ENCODE measurements at places on chromosomes 5 and 9.

DNA sequence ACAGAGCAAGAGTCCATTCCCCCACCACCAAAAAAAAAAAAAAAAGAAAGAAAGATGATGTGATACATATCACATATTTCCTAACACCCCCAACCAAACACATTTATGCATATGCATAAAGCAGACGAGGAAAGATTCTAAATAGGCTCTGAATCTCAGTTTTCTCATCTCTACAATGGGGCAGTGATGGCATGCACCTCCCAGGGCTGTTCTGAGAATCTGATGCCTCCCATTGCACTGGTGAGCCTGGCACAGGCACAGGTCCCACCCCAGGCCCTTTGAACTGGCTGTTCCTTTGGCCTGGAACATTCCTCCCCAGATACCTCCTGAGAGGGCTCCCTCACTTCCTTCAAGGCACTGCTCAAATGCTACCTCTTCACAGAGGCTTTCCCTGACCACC lies 116.5 kb downstream of the C9orf50 start:
- DNase-seq = no peak

- DNase-seq = no peak
These were observed 522.7 kb upstream of the TYRP1 start for GRCh38 chr9:12170456-12170855.

DNA sequence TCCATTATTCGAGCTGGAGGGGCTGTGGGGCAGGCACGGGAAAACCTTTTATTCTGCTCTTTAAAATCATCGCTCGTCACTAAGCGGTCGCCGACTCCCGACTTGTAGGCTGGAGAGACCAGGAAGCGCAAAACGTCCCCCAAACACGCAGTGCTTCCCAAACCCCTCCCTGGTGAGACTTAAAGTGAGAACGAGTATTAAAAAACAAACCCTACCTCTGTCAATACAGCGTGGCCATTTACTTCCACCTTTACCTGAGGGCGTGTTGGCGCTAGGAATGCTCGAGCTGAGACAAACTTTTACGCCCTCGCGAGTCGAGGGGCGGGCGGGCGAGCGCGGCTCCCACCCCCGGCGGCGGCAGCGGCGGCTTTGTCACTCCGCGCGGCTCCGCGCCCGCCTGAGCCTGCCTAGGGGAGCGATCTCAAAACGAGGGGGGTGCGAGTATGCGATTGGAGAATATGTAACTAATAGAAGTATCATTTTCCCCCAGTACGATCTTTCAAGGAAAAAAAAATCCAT lies at the start of gene NR2F1-AS1:
NR2F1-AS1 (minus strand) TSS at position 293 of the 519 bp plus-strand sequence.
- DNase-seq = no peak

- DNase-seq = no peak
These were observed 4.5 kb downstream of the RPS6 start for GRCh38 chr9:19375538-19375937.

- no peak for DNase-seq
These were observed 385.0 kb downstream of the EFNA5 start for GRCh38 chr5:107285772-107286171.

- DNase-seq = no peak
These were observed 587.3 kb downstream of the SEMA5A start for GRCh38 chr5:8958602-8959001.

GRCh38 chr5:158921441-158922262 lies 178.1 kb downstream of the EBF1 start:
- DNase-seq = no peak

DNA sequence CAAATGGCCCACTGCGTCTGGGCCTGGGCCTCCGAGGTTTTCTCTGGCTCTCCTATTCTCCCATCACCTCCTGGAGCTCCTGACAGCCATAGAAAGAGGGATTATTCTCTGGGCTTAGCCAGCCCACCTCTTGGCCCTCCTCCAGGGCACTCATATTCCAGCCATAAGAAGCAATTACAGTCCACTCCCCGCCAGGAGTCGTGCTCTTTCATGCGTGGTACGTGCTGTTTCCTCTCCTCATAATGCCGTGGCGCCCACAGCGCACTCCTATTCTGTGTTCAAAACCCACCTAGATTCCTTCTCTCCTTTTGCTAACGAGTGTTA lies 240.8 kb upstream of the ZNF462 start:
- DNase-seq = peak; percentile 96

- DNase-seq = no peak
These were observed 10.1 kb downstream of the USP20 start for GRCh38 chr9:129845373-129845772.

- DNase-seq = no peak
These were observed 446.8 kb downstream of the CCDC171 start for GRCh38 chr9:15999422-16000339.

GRCh38 chr5:88269222-88269771 lies 652 bp upstream of the TMEM161B start:
- no peak for DNase-seq

DNA sequence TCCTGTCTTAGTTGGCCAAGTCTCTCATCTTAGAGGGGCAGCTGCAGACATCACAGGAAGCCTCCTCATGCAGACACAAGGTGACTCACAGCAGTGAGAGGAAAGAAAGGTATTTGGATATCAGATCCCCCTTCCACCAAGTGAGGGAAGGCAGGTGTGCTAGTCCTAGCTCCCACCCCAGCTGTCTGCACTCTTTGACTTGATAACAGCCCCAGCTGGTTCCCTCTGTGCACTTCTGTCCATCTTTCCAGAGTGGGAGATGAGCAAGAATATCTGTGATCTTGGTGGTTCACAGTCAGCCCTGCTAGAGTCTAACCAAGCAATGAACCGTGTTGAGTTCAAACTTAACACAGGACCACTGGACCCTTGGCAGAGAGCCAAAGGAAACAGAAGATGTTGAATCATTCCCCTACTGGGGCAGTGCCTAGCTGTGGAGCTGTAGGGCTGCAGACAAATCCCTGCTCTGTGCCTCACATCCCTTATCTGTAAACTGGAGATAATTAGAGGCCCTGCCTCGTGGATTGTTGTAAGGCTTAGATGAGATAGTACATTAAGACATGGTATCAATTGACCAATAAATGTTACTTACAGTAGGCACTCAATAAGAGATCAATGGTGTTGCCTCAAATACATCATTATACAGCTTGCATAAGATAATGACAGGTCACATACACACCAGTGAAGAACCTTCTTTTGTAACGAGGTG lies 39.1 kb downstream of the SH3RF2 start:
- DNase-seq = no peak

DNA sequence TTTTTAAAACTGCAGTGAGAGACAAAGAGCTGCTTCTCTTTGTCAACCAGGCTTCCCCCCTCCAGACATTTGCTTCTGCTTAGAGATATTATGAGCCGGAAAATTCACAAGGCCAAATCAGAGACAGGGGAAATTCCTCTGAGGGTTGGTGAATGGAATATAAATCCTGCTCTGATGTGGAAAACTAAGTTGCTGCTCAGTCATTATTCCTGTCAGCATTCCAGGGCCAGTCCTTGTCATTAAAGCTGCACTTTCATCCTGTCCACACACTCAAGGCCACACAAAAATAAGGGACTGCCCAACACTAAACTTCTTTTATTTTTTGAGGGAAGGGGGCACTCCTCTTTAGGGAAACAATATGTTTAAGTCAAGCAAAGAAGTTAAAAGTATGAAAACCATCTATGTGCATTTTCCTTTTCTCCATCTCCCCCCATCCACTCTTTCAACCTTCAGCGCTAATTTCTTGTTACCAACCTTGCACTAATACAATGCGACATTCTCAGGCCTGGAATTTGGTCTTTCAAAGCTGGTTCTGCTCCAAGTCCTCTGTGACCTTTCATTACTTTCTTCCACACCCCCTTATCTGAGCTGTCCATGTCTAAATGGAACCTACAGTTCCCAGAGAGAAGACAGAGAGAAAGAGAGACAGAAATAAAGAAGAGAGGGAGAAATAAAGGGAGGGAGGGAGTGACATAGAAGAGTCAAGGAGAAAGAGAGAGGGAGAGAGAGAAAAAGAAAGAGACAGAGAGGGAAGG lies 118.9 kb upstream of the S1PR3 start:
- DNase-seq = no peak

DNA sequence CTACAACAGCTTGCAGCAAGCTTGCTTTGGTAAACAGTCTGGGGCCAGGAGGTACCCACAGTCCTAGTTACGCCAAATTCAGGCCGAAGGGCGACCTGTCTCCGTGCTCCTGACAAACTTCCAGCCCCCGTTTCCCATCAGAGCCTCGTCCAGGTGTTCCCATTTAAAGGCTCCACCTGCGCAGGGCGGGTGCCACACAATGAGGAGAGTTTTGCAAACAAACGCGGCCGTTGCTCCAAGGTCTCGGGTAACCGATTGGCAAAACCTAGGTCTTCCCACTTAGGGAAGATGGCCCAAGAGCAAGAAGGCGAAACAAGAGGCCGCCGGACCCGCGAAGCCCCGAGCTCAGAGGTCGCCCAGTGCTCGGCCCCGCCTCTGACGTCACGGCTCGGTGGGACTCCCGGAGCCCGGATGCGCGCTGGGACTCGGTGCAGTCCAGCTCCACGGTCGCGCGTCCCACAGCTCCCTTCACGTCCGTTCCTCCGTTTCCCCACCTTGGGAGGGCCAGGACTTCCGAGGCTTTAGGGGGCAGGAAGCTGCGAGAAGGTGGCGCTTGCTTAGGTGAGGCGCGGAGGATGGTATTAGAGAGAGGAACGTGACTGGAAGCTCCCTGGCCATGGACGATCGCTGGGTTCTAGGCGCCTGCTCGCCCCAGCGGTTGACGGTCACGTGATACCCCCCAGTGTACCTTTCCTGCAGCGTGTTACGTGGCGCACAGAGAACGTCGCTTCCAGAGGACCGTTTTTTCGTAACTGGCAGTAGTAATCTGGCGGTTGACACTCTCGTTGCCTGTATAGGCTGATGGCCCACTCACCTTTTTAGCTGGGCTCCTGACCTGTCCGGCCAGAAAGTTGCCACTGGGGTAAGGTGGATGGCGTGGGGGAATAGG lies 41.8 kb upstream of the KDM4C start:
- no peak for DNase-seq

DNA sequence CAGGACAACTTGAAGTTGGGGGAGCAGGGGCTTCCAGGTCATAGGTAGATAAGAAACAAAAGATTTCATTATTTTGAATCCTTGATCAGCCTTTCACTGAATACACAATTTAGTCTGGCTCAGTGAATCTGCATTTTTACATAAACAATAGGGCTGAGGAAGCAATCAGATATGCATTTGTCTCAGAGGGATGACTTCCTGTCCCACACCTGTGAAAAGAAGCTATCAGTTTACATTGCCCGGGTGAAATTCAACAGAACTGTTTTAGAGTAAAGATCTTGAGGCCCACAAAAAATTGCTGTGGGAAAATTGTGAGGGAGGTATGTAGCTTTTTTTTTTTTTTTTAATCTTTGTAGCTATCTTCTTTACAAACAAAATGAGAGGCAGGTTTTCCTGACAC lies 38.3 kb downstream of the DNAJB5 start:
- DNase-seq = peak; percentile 33

- no peak for DNase-seq
These were observed 115.4 kb upstream of the GNA14 start for GRCh38 chr9:77763566-77763965.

DNA sequence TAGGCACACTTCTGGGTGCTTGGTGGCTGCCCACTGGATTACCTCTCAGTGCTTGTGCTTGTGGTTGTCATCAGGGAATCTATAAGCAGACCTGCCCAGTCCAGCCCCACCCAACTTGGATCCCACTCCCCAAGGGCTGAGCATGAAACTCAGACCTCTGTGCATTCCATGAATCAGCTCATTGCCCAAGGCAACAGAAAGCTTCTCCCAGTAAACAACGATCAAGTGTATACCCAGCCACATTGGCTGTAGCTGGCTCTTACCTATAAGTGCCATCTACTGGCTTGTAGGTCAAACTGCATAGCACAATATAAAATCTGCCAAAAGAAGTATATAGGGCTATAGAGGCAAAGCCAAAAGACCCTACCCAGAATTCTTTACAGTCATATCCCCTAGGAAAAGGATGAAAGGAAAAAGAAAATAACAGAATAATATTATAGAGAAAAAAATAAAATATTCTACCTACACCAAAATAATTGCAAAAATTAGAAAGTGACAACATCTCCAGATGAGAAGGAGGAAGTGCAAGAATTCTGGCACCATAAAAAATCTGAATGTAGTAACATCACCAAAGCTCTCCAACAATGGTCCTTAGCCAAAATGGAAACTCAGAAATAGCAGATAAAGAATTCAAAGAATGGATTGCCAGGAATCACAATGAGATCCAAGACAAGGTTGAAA lies 321.0 kb upstream of the TRPC7 start:
- DNase-seq = peak; percentile 11

GRCh38 chr9:104456831-104457230 lies 47.2 kb upstream of the OR13F1 start:
- no peak for DNase-seq

DNA sequence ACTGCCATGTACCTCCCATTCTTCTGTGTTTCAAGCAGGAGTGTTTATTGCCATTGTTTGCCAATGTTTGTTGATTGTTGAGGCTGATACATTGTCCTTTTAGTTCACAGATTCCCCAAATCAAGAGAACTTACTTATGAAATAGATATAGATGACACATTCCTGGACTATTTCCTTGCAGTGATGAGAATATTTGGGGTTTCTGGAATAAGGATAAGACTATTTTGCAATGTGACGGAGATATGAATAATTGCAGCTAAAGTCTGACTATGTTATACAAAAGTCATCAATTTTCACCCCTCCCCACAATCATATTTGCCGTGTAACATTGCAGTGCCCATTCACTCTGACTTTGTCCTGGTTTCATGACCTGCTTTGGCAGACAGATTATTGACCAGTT lies 460.8 kb downstream of the CDH10 start:
- no peak for DNase-seq

DNA sequence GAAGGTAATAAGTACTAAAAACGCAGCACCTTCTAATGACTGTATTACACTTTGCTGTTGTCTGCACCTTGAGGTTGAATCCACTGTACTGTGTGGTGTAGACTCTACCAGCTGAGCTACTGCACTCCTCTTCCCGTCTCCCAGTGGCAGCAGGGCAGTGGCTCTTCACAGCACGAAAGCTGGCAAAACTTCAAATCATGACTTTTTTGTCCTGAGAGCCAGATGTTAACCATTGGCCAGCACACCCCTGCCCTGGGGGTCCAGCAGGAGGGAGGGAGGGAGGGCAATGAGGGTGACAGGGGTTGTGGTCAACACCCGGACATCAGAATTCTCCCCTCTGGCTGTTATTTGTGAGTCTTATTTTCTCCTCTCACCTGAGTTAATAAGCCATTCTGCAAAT lies 11.8 kb downstream of the SHC3 start:
- no peak for DNase-seq

- no peak for DNase-seq
These were observed 885.6 kb upstream of the DMAC1 start for GRCh38 chr9:8684978-8685708.

- DNase-seq = no peak
These were observed 286.2 kb downstream of the ACTL7B start for GRCh38 chr9:108569624-108570023.
